ENCODE measurements at places on chromosomes 3 and 15.

GRCh38 chr3:169509780-169510692 is 153.5 kb downstream of the MECOM start:
- DNase-seq, result no peak

DNA sequence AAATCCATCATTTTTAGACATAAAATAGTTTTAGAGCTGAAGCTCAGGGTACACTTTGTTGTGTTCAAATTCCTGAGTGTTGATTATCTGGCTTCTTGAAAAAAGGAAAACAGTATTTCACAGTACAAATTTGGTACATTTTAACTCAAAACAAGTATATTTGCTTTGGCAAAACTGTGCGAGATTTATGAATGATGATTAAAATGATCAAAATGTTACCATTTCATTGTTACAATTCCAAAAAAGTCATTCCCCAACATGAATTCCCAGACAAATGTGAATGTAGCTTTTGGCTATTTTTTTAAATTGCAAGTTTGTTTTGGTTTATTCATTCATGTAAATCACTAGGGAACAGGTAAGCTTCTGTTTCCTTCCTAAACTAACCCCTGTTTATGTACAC is 347.4 kb upstream of the DCBLD2 start:
- DNase-seq, result no peak

DNA sequence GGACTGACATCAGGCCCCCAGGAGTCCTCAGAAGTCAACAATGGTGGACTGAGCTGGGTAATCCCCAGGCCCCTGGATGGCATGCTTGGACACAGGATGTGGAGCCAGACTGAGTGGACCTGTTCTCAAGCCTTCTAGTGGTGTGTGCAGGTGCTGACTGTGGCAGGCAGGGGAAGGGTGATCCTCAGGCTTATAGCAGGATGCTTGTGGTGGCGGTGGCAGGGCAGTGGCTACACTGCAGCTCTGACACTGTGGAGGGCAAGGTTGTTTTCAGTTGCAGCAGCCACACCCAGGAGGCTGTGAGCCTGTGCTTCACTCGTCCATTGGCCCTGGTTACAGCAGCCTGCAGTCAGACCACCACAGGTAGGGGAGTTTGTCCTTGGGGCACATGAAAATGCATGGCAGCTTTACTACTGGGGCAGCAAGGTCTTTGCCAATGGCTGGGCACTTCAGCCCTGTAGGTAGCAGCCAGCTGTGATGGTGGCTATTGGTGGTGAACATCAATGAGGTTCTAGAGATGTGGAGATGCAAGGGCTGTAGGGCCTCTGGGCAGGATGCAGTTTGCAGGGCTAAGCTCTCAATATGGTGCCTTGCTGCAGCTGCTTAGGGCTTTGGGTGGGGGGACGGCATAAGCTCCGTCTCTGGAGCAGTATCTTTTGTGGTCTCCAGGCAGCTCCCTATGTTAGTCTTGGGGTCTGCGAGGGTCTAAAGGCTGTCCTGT is 17.5 kb upstream of the MYO5A start:
- no peak for DNase-seq

DNA sequence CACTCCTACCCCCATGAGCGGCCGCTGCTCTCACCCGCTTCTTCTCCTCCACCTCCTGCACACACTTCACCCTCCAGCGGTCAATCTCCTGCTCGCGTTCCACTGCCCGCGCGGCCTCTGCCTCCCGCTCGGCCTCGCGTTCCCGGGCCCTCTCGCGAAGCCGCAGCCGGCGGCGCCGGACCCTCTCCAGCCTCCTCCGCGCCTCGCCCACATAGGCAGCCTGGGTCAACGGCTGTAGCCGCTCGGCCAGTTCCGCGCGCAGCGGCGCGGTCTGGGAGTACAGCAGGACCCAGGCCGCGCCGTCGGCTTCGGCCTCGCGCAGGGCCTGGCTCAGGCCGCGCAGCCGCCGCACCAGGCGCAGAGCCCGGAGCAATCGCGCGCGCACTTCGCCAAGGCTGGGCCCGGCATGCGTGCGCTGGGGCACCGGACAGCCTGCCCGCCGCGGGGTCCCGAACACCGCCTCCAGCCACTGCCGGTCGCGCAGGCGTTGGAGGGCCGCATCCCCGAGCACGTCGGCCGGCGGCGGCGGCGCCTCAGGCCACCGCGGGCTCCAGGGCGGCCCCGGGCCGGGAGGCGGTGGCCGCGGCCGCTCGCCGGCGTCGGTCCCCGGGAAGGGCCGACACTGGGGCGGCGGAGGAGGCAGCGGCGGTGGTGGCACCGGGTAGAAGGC is 595 bp downstream of the PDCD7 start:
- peak; percentile 22 for DNase-seq

DNA sequence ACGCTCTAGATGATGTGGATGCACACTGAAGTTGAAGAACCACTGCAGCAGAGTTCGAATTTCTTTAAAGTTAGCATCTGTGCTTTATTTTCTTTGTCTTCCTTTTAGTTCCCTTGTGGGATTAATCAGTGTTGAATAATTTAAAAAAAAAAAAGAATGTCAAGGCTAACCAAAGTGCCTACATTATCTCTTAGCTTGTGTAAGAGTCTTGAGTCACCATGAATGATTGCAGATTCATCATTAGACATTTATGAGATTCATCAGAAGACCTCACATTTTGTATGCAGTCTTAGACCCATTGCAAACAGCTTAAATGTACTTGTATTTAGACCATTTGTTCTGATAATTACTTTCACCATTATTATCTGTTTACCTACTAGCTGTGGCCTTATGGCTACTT is 182.2 kb downstream of the FNDC3B start:
- no peak for DNase-seq

GRCh38 chr15:43105778-43106485 is at the start of gene UBR1:
Gene UBR1, minus strand, starts transcription at chr15:43106038. Its CDS starts 16 bp downstream, at chr15:43106022.
- DNase-seq, result peak; percentile 91

All from stimulated activated CD4-positive, alpha-beta T cell treated with anti-CD3 and anti-CD28 coated beads, Interleukin-1b, Interleukin-23, amount 100 ng/mL, for 48 hours (primary cell).